Gastroesophageal sphincter (tissue), 4 donors: ENCODE measurements at places on chromosomes 7 and 10. TPM values are rescaled to one million over a fixed set of nuclear protein-coding genes. Genes with fewer than 3 reads are reported as not detected.

The GIMAP5 gene
- 43.3 TPM for total RNA-seq

The UBTD1 gene
- 16.2 TPM for total RNA-seq

The CLDN3 gene
- total RNA-seq: not detected

The CALHM2 gene
- 30.8 TPM for total RNA-seq
